ENCODE measurements at places on chromosomes 13 and 19. TPM values are rescaled to one million over a fixed set of nuclear protein-coding genes. Genes with fewer than 3 reads are reported as not detected.

DNA sequence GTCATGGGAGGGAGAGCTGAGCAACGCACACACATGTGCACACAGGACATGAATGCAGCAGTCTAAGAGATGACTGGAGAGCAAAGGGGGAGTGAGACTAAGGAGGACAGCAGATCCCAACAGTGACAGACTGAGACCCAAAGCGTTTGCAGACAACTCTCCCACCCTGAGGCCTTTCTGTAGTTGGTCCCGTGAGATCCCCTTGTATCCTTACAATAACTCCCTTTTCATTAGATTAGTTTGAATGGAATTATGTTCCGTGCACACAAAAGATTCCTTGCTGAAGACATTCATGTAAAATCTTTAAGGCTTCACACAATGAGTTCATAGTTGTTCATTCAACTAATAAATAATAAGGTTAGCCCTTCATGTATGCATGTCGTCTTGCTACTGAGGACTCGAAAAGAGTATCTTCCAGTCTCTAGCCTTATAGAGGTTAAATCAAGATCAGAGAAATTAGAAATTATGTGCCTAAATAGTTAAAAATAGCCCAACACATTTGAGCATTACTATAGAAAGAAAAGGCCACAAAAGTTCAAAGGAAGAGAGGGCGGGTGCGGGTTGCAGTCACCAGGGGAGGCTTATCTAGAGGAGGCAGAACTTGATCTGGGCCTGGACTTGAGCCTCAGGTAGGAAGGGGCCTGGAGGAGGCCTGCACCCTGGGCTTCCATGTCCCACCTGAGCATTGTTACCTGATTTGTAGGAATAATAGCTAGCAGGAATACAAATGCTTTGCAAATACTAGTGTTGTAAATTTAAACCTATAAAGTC is 3.1 kb upstream of the GTF3A start:
- DNase-seq = no peak

DNA sequence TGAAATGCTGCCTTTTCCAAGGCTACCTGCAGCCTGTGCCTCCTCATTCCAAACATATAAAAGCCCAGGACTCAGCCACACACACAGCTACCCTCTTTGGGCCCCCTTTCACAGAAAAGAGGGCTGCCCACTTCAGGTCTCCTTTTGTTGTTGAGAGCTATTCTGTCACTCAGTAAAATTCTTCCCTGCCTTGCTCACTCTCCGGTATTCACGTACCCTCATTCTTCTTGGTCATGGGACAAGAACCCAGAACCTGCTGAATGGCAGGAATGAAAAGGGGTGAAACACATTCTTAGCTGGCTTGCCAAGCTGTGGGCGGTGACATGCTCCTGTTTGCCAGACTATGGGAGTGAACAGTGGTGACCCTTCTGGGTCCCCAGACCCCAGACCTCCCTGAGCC is 338.0 kb upstream of the ATXN8OS start:
- DNase-seq = no peak

DNA sequence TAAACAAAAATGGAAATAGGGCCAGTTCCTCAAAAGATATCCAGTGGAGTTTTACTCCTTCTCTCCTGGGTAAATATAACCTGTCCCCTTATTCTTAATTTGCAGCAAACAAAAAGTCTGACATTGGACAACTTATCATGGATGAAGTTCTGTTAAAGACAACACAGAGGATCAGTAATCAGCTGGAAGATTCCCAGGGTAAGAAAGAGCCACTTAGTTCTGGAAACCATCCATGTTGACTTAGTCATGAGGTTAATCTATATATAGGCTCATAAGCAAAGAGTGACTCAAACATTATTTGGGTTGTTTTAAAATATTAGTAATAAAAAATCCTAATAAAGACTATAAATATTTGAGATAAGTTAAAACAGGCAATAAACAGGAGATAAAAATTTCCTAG is 40.5 kb upstream of the EBPL start:
- DNase-seq = no peak

LGALS7 gene
- total RNA-seq = not detected

GRCh38 chr13:60348097-60348496 is 48.9 kb upstream of the TDRD3 start:
- DNase-seq = no peak

- DNase-seq = no peak
These were observed 235.9 kb downstream of the NHLRC3 start for GRCh38 chr13:39273953-39274738.

DNA sequence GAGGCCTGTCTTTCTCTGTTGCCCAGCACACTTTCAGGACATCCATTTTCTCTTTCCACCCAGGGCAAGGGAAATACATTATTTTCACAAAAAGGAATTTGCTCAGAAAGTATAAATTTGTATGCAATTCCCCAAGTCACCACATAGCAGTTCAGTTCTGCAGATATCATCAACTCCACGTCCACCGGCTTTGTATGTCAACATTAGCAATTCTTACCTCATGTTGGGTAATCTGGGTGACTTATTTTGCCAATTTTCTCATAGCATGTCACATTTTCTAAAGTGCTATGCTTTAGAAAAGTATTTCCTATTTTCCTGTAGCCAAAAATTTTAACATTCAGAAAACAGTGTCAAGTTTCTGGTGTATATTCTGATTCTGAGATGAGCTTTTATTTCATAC is 501.8 kb downstream of the EFNB2 start:
- no peak for DNase-seq

- no peak for DNase-seq
These were observed 7.5 kb downstream of the COX6B1 start for GRCh38 chr19:35655600-35655999.

- no peak for DNase-seq
These were observed 1.1 kb downstream of the TNFSF9 start for GRCh38 chr19:6531956-6532243.
